Stimulated activated CD4-positive, alpha-beta T cell treated with anti-CD3 and anti-CD28 coated beads, Interleukin-12 subunit alpha, Interleukin-12 subunit beta, amount 100 ng/mL, for 4 hours (primary cell): ENCODE measurements at places on chromosomes 4 and X.

- DNase-seq = no peak
Observed at GRCh38 chrX:152137771-152138387, 498 bp downstream of the MAGEA10 start.

- DNase-seq = no peak
Observed at GRCh38 chrX:39296472-39296871, 495.2 kb downstream of the MID1IP1 start.

DNA sequence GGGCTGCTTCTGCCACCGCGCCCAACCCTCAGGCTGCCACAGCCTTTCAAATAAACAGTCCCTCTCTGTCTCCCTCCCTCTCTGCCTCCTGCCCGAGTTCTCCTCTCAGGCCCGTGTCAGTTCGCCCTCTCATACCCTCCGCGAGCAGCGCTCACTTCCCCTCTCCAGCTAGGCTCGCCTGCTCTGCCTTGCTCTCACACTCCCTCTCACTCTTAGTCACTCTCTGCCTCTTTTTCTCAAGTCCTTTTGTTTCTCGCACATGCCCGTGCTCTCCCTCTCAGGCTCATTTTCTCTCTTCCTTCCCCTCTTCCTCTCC is 3.2 kb downstream of the EFNB1 start:
- DNase-seq = peak; percentile 15

GRCh38 chr4:88035292-88035691 is 27.9 kb downstream of the PKD2 start:
- no peak for DNase-seq

DNA sequence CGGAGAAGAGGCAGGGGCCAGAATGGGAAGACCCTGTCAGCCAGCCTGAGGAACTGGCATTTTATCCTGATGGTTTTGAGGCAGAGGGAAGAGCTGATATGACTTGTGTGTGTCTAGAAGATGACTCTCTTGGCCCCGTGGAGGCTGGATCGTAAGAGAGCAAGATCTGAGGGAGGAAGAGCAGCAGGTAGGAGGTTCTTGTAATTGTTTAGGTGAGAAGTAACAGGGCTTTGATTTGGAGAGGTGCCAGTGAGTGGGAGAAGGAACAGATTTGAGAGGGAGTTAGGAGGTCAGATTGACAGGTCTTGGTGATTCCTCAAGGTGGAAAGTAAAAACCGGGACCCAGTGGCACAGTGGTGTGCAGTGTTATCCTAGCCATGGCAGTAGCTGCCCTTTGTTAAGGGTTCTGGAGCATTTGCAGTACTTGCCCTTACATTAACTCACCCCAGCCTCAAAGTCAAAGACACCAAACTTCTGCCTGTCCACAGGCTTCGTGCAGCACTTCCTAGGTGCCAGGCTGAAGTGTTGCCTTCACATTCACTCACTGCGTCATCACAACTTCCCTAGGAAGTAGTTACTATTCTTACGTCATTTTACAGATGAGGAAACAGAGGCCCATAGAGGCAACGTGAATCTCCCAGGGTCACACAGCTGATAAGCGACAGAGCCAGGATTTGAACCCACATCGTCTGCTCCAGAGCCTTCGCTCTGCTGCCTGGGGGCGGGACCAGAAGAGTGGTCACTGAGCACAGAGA is 23.7 kb downstream of the RTL5 start:
- DNase-seq = no peak

- no peak for DNase-seq
Observed at GRCh38 chrX:4741024-4741423, 1027.6 kb upstream of the PRKX start.

GRCh38 chr4:96044971-96045370 is 205.1 kb downstream of the PDHA2 start:
- DNase-seq = no peak

GRCh38 chr4:184598753-184599491 is 50.3 kb downstream of the CASP3 start:
- no peak for DNase-seq

DNA sequence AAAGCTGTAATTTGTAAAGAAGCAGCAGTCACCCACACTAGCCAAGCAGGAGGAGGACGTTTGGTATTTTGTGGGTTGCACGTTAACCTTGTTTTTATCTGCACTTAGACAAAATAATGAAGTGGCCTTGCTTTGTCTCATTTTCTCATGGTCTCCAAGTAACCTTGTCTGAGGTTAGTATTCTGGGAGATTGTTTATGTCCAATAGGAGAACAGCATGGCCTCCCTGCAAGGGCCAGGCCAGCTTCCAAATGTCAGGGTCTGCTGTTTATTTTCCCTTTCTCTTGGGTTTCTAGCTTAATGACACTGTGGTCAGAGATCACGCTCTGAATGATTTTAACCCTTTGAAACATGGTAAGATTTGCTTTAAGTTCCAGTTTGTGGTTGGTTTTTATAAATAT is 29.9 kb downstream of the PNMA6E start:
- no peak for DNase-seq

DNA sequence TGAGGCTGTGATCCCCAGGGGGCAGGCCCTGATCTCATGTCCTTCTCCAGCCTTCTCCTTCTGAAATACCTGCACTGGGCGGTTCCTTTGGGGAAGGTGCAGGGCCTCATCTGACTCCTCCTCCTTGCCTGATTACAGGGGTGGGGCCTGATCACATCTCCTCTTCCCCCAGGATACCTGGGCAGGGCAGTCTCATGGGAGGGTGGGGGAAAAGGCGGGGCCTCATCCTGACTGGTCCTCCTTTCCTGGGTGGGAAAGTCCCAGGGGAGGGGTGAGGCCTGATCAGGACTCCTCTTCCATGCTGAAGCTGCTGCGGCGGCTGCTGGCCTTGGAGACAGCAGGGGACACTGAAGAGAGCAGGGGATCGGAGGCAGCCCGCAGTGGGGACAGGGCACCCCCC is 13.3 kb downstream of the TFE3 start:
- no peak for DNase-seq

DNA sequence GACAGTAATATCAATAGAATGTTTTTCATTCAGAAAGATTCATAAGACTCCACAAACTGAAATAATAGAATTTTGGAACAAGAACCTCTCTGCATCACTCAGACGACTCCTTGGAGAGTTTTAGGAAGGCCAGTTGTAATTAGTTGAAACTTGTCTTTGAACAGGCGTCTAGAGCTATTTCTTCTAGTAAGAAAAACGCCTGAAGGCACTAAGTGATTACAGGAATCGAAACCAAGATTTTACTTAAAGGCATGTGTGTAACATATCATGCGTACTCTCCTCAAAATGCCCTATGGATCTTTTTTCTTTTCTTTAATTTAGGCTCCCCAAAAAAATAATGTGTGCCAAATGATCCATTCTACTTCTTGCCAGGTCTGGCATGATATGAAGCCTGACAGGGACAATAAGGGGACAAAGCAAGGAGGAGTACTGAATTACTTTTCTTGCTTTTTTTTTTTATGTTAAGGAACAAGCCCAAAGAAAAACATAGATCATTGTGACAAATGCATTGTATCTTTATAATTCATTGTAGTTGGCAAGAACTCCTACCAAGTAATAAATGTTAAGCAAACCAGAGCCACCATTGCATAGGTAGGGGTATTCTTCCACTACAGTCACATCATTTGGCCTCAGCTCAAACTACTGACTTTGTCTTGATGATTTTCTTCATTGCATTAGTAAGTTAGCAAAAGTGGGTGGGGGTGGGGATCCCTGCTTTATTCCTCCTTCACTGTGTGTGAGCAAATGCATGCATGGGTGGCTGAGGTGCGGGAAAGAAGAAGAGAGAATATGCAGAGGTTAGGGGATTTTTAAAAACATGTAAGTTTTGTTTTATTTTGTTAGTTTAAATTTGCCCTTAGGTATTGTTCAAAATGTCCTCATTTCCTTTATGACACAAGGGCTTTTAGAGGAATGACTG is 79.9 kb upstream of the ATOH1 start:
- DNase-seq = no peak

- no peak for DNase-seq
Observed at GRCh38 chr4:136861091-136861490, 671.2 kb downstream of the PCDH18 start.

DNA sequence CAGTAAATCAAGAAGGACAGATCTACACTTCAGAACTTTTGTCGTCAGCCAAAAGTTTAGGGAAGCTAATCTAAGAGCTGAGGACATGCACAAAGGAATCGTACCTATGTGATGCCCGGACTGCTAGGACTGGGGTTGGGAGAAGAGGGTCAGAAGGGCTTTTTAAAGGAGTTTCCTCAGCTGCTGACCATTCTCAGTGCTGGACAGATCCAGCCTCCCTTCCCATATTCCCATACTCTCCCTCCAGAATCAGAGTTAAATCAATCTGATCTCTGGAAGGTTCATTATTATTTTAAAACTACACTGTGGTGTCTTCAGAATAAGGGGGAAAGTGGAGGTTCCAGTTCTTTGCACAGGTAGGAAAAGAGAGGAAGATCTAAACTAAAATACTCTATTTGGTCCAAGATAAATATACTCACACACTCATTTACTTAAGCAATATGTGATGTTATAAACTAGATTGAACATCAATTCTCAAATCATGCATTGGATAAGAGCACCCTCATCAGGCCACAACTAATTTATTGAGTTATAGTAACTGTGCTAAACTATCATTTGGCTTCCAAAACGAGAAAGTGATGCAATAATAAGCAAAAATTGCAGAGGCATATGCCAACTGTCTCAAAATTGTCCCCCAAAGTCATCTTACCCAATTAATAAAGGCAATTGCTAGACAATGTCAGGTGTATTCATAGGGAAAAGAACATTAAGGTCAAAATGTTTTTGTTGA is 124.7 kb downstream of the HNRNPD start:
- DNase-seq = no peak

- no peak for DNase-seq
Observed at GRCh38 chr4:184462724-184463123, 11.6 kb downstream of the IRF2 start.

- DNase-seq = no peak
Observed at GRCh38 chr4:25449688-25450087, 72.6 kb downstream of the ANAPC4 start.

- no peak for DNase-seq
Observed at GRCh38 chr4:125642645-125643044, 327.9 kb downstream of the FAT4 start.

GRCh38 chr4:48295116-48295515 is 25.5 kb upstream of the TEC start:
- DNase-seq = no peak

GRCh38 chr4:110632506-110633357 is 9.9 kb upstream of the PITX2 start:
- DNase-seq = no peak

DNA sequence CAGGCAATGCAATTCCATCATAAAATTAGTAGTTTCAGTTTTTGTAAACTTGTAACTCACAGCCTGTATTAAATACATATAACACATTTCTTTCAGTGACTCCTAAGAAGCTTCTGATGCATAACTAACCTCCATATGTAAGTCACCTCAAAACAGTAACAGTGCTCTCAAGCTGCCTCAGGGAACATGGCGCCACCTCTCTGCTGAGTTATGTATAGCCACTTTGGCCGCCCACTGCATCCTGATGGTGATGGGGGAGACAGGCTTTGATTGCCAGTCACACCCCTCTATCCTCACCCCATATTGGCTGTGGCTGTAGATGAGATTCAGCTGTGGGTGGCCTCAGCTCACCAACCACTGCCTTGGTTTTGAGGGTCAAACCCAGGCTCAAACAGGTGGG is 54.3 kb downstream of the LRBA start:
- DNase-seq = peak; percentile 37

- DNase-seq = no peak
Observed at GRCh38 chr4:39422247-39422646, 15.5 kb downstream of the KLB start.

DNA sequence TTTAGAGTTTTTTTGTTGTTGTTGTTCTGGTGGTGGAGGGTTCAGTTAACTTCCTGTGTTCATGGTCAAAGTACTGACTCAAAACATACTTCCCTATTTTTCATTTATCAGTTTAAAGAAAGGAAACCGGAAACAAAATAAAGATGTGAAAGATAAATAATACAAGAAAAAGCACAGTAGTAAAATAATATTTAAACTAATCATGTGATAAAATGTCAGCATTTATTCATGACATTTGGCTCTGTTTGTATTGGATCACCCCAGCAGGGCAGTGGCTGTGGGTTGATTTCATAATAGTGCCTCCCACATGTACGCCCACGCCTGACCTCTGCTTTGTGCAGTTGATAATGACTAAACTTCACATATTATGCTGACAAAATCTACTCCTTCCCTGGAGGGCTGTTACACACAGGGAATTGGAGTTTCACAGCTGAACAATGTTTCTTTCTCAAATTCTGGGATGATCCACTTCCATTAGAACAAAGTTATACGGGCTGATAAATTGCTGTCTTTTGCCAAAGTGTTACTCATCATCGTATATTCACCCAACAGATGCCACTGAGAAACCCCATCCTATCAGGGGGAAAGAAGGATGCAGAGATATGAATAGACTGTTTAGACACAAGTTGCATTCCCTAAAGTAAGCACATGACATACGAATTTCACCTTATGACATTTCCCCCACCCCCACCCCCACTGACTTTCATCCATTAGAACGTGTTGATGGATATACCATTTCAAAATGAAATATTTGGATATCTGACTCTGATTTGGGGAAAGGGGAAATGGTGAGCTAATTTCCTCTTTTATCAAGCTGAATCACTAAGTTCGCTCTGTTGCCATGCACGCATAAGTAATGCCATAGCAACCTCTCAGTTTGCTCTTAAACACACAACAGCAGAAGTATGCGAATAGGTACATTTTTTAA is 48.3 kb downstream of the AMELX start:
- DNase-seq = no peak

GRCh38 chrX:11462136-11462535 is 168.9 kb downstream of the AMELX start:
- no peak for DNase-seq

GRCh38 chr4:15381806-15382338 is 46.0 kb upstream of the C1QTNF7 start:
- DNase-seq = no peak

- DNase-seq = no peak
Observed at GRCh38 chr4:175906384-175906783, 94.3 kb upstream of the GPM6A start.

GRCh38 chrX:101803451-101803850 is 128.4 kb downstream of the ZMAT1 start:
- DNase-seq = no peak

DNA sequence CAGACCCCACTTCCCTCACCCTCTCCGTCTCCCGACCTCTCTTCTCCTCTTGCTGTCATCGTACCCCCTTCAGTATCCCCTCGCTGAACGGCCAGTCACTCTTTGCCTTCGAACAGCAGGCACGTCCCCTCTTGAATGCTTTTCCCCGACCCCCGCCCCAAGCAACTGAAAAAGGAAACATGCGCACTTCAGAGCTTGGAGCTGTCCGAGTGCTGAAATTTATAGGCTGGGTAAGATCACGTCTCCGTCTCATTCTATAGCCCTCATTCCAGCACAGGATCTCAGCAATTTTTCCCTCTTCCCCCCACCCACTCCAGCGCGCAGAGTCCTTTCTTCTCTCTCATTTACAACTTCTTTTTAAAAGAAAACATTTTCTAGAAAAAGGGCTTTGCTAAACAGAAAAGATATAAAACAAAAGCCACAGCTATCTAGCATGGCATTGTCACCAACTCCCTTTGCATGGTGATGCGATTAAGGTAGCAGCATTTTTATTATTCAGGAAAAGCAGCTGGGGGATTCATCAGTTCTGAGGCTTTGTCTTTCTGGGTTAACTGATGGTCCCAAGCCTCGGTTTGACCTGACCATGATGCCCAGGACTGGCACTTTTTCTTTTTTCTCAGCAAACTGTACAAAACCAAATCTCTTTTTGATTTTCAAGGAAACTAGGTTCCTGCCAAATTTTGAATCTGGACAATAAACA is at the start of gene GLRA2:
TSS of gene GLRA2 (plus strand) at position 247 of the 700 bp plus-strand sequence. CDS start 522 bp downstream, outside the sequence.
- no peak for DNase-seq
